ENCODE measurements at places on chromosomes 2 and 18.
A peak's percentile ranks its signal among the peaks of the same experiment; 100 is the strongest.

DNA sequence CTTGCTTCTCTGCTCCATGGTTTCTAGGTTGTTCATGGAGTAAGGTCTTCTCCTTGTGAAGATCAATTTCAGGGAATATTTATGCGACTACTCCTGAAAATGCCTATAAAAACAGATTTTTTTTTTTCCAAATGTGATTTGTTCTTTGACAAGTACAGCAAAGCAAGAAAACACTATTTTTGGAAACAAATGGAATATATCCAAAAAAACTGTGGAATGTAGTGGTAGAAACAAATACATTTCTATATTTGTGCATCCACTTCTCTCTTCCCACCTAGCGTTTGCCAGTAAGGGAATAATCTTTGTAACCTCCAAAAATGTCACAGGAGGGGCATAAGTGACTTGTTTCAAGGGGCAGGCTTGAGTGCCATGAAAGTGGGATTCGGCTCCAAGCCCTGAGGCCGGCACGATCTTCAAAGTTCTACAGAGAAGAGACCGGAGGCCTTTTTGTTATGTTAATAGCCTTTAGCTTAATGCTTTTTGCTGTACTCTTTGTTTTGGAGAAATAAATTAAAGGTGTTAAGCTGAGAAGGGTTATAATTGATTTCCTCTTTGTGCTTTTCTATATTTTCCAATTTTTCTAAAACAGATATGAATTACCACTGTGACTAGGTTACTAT lies 200.6 kb downstream of the NRP2 start:
- DNase-seq: no peak

- DNase-seq: no peak
Measured at GRCh38 chr2:172230889-172231401, 128.2 kb upstream of the DLX2 start.

DNA sequence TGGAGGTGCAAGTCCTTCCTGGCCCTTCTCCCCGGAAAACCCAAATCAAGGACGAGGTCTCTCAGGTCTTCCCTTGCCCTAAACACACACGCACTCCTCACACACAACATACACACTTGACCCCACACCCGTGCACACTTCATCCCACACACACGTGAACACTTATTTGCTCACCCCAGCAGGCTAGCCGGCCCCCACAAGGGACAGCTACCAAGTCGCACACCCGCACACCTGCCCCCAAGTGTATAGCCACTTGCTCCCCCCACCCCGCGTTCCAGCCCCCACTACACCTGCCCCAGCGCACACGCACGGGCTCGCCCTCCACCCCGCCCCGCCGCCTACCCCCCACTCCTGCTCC lies 359 bp downstream of the TGFBRAP1 start:
- no peak for DNase-seq

DNA sequence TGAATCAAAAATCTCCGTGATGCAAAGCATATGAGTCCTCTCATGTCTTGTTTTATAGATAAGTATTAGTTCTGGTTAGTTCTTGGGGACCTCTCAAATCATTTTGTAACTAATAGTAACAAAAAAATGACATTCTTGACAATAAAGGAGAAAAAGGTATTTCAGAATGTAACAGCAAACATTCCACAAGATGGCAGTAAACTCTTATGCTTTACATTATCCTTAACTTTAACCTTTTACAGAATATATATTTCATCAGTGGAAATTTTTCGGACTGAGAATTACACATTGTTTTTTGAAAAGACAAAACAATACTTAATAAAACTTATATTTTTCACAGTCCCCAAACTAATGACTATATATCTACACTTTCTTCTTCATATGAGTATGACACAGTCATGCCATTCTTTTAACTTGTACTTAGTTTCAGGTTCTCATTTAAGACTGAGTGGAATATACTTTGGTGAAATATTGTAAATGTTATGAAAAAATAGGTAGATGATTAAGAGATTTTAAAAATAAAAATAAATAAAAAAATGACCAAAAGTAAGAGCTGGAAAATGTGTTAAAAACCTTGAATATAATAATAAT lies 142.9 kb upstream of the NXPH2 start:
- DNase-seq: no peak

- no peak for DNase-seq
Measured at GRCh38 chr2:88967844-88968243, 276.4 kb downstream of the RPIA start.

GRCh38 chr2:205510345-205510744 lies 172.0 kb upstream of the NRP2 start:
- DNase-seq: no peak

GRCh38 chr2:69387770-69388481 lies 899 bp upstream of the GFPT1 start:
- DNase-seq: no peak

- peak; percentile 74 for DNase-seq
Measured at GRCh38 chr2:25851740-25852503, 26.4 kb downstream of the ASXL2 start.

- no peak for DNase-seq
Measured at GRCh38 chr2:172849519-172850217, 114.0 kb downstream of the RAPGEF4 start.

DNA sequence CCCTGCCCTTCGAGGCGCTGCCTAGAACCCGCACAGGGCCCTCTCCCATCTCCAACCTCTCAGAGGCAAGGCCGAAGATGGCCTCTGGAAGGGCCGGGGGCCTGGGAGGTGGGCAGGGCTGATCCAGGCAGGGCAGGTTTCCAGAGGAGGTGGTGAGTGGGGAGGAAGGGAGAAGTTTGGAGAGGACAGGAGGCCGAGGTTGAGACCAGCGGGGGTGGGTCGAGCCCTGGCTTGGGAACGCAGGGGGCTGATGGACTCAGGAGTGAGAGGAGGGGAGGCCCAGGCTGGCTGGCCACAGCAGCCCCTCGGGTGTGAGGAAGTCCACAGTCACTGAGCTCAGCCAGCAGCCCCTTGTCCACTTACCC lies 10.5 kb downstream of the CAPN10 start:
- DNase-seq: no peak

DNA sequence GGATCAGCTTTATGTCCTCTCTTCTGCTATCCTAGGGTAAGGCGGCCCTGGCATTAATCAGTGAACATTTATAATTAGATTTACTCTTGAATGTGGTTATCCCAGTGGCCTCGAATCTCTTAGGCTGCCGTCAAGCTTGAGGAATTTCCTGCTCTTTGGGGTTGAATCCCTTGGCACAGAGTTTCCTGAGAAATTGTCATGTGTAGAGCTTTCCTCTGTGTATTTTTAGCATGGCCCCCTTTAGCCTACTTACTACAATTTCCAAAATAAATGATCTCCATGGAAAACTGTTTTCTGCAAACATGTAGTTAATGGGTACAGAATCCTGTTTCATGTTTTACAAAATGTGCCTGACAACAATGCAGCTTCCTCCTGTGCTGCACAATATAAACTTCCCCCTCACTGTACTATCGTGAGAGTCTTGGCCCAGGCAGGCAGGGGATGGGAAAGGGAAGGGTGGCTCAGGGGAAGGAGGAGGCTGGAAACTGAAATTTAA lies 18.1 kb downstream of the NCAPH start:
- no peak for DNase-seq

DNA sequence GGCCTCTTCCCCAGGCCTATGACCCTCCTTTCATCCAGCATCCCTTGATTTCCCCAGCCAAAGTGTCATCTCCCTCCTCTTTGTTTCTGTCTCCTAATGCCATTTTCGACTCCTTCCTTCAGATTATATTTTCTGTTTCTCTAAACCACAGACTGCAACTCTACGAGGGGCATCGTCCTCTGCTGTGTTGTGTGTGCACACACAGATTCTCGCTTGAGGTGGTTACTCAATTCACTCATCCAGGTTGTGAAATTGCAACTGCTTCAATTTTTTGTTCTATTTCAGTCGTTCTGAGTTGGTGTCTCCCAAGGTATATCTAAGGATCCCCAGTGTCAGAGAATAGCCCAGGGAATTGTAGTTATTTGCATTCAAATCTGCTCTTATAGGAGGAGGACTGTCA lies 113.5 kb upstream of the NDUFV2 start:
- DNase-seq: no peak

DNA sequence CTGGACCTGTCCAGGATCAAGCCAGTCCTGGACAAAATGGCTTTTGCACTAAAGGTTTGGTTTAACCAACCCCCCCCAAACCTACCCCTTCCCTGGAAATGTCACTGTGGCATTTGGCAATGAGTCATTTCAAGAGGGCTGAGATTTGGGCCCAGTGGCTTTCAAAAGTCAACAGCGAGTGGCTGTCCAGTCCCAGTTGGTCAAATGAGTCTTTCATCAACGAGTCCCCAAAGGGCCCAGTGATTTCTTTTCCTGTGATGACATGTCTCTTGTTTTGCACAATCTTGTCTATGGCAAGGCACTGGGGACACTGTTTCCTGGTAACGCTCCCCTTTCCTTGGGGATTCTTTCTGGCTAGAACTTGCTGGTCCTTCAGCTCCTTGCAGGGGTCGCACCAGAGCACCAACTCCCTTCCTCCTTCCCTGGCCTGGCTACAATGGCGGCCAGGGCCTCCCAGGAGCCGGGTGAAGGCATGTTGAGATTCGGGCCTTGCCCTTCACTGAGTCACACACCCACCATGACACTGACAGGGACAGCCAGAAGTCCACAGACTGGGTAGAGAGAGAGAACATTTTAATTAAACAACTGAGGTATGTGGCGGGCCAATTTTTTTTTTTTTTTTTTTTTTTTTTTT lies 87.2 kb downstream of the SMAD7 start:
- DNase-seq: no peak

Measured in AG04449 (cell line).